ENCODE measurements at places on chromosomes 1 and 21. TPM values are rescaled to one million over a fixed set of nuclear protein-coding genes. Genes with fewer than 3 reads are reported as not detected.
A peak's percentile ranks its signal among the peaks of the same experiment; 100 is the strongest.

- no peak for DNase-seq
These were observed 177.1 kb downstream of the HHAT start for GRCh38 chr1:210505601-210506496.

DNA sequence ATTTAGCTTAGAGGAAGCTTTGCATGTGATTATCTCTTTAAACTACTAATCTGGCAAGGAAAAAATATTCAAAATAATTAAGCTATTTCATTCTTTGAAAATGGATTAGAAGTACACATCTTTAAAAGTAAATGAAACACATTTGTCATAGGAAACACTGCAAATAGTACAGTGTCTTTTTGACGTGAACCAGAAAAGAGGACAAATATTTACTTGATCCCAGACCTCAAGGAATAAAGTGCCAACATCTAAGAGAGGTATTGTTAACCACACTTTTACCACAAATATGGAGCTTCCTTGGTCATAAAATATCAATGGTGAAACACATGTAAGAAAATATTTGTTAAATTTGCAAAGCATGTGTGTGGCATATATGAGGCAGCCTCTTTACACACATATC is 159.9 kb downstream of the SNX7 start:
- no peak for DNase-seq

GRCh38 chr1:109274533-109275476 is 8.1 kb downstream of the PSRC1 start:
- no peak for DNase-seq

- peak; percentile 32 for DNase-seq
These were observed 637 bp downstream of the LYPLA2 start for GRCh38 chr1:23791516-23792047.

DNA sequence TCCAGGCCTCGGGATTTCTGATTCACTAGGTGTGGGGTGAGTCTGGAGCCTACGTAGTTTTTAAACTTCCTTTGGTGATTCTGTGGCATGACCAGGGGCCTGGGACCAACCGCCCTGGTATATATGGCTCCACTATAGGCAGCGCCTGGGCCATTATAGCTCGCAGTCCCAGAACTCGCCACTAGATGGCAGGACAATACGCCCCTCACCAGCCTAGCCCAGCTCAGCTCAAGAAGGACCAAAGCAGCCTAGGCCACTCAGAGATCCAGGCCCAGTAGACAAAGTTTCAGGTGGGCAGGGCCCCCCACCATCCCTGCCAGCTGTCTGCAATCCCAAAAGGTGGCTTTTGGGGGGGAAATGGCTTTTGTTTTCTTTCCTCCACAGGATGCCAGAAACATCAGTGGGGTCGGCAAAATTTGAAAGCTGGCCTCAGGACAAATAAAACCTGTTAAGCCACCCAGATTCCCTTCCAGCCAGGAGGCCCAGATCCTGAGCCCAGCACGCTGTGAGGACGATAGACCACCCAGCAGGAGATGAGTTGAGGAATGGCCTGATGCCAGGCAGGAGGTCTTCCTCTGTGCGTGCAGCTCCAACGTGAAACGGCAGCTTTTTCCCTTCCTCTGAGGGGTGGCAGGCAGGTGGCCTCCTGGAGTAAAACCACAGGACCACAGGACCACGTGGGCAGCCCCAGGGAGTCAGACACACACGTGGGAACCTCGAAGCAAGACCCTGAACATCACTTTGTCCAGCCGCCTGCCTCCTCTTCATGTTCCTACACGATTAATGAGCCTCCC is 24.8 kb upstream of the TMEM51 start:
- peak; percentile 77 for DNase-seq

Gene LGR6
- total RNA-seq, result 1.3 TPM

Gene URB2
- 5.0 TPM for total RNA-seq

Gene DDR2
- total RNA-seq, result 23.8 TPM

Gene TMPRSS3
- total RNA-seq, result not detected

Gene EXTL1
- 4.2 TPM for total RNA-seq
